ENCODE measurements at places on chromosomes 2 and 18.

DNA sequence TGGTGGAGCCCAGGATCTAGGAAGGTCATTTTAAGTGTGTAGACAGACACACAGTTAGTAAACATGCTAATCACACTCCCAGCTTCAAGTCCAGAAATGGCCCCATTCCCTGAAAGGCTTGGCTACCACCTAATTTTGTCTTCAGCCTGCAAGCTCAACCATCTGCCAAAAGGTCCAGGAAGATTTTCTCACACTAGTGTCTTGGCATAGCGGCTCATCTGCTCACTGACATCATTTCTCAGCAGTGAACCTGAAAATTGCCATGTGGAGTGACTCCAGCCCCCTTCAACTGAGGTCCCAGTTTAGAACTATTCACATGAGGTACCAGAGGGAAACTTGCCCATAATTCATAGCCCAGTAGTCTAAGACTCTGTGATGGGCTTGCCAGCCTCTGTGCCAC is 748.9 kb downstream of the LRP1B start:
- no peak for DNase-seq

DNA sequence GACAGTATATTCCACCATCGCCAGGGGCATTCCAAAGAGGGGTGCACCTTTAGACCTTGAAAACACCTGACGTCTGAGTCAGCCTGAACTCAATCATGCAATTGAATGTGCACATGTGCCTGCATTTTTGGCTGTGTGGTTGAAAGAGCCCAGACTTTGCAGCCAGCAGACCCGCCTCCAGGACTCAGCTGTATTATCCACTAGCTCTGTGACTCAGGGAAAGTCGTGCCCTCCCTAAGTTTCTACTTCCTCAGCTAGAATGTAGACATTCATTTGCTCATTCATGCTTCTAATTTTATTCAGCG is 94.2 kb downstream of the LRRC30 start:
- no peak for DNase-seq

DNA sequence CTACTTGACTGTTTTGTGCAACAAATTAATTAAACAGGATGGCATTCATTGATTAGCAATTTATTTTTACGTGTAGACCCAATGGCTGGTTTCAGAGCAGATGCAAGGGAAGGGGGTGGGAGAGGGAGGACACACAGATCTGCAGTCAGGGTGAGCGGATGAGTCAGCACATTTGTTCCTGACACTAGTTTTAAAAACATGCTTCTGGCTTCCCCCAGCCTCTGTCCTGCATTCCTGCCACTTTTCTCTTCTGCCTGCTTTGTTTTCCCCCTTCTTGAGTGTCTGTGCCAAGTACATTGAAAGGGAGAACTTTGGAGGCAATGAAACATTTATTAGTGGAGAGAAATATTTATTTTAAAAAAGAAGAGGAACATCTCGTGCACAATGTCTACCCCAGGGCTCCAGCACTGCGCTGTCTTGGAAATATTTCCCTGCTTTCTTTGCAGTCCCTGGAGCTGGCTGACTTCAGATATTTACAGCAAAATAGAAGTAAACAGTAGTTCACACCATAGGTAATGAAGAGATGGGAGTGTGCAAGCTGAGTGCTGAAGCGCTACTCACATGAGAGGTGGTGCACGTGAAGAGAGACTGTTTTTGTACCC is 52.2 kb downstream of the NRP2 start:
- no peak for DNase-seq

DNA sequence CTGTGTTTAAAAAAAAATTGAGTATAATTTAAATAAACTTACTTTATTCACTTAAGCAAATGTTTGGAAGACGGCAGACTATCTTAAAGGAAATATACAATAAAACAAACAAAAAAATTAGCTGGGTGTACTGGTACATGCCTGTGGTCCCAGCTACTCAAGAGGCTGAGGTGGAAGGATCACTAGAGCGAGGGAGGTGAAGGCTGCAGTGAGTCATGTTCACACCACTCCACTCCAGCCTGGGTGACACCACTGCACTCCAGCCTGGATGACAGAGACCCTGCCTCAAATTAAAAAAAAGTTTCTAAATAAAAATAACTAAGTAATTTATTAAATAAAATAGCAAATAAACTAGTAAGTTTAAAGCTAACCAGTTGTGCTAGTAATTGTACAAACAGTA is 7.5 kb downstream of the PUM2 start:
- no peak for DNase-seq

DNA sequence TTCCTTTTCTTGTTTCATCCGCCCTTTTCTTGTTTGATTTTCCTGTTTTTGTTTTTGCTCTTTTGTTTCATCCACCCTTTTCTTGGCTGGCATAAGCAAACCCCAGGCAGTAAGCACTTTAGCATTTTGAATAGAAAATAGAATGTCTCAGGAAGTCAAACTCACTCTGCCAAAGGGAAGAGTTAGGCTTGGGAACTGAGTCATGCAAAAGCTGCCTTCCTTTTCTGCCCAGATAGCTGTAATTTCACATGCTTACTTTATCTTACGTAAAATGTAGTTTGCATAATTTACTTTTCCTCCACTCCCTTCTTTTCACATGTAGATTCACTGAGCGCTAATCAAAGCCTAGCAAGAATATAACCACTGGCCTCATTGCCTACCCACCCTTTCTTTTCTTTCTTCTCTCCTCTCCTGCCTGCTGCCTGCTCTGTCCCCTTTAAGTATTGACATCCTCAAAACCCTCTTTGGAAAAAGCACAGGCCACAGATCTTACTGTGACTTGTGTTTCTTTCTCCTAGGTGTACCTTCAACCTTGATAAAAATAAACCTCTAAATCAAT is 48.4 kb downstream of the CNGA3 start:
- DNase-seq: no peak

DNA sequence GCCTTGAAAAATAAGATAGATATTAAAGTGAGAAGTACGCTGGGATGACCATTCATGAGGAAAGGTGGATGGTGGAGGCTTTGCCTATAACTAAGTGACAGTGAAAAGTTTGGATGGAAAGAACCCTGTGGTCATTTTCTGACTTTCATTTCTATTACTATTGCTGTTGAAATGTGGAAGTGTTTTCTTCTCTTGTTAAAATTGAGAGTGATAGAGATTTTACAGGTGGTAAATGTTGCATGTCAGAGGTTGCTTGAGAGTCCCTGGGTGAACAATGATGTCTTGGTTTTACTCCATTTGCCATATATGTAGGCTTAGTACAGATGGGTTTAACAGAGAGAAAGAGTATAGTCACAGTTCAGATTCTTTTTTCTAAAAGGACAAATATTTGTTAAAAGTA is 18.4 kb downstream of the NCOA1 start:
- DNase-seq: no peak

- no peak for DNase-seq
Observed at GRCh38 chr18:35049111-35050027, 8.2 kb downstream of the MAPRE2 start.

DNA sequence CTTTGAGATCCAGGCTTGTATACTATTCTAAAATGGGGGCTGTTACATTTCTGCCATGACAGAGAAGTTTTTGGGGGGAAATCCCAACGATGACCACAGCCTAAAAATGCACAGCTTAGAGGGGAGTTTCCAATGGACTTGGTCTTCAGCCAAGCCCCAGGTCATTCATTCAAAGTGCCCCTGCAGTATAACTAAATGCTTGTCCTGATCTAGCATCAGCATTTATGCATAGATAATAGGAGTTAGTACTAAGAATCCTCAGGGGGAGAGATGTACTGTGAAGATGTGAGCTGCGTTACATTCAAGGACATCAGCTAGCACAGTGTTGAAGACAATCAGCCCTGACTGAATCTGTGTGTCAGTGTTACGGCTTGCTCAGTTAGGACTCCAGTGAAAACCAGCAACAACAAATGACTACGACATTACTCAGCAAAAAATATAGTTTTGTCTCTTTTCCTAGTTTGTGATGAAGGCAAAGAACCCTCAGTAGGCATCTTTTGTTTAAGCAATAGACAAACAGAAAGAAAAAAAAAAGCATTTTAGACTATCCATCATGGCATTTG is 160.9 kb downstream of the ZEB2 start:
- no peak for DNase-seq

- DNase-seq: no peak
Observed at GRCh38 chr2:152617456-152618192, 99.6 kb downstream of the PRPF40A start.

GRCh38 chr2:40499437-40499836 is 47.5 kb upstream of the SLC8A1 start:
- no peak for DNase-seq

DNA sequence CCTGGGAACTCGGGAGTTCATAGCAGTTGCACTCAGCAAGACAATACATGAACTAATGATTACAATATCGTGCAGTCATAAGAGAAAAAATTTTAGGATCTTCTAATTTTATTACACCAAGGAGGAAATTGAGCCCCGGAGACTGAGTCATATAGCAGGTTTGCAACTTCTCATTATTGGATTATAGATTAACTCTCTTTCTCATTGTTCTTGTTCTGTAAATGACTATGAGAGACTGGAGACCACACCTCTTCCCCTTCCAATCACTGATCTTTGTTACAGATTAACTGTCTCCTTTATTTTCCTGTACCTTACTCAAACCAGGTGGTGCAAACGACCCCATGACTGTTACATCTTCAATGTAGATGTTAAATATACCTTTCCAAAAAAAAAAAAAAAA is 435.8 kb upstream of the DDX18 start:
- no peak for DNase-seq

- no peak for DNase-seq
Observed at GRCh38 chr2:88070055-88070454, 2.4 kb downstream of the SMYD1 start.

DNA sequence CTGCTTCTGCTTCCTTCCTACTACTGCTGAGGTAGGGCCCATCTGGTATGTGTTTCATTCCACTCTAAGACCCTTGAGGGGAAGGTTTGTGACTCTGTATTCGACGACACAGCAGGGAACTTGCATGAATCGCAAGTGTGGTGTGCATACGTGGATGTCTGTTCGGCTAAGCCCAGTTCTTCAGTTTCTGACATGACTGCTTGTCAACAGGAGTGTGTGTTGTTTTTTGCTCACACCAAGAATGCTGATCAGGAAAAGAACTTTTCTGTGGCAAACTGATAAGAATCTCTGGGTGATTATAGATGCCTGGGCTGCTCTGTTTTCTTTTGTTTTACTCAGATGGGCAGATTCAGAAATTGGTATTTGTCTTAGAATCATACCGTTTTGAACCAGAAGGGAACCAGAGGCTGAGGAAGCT is 22.0 kb downstream of the TNFRSF11A start:
- no peak for DNase-seq

DNA sequence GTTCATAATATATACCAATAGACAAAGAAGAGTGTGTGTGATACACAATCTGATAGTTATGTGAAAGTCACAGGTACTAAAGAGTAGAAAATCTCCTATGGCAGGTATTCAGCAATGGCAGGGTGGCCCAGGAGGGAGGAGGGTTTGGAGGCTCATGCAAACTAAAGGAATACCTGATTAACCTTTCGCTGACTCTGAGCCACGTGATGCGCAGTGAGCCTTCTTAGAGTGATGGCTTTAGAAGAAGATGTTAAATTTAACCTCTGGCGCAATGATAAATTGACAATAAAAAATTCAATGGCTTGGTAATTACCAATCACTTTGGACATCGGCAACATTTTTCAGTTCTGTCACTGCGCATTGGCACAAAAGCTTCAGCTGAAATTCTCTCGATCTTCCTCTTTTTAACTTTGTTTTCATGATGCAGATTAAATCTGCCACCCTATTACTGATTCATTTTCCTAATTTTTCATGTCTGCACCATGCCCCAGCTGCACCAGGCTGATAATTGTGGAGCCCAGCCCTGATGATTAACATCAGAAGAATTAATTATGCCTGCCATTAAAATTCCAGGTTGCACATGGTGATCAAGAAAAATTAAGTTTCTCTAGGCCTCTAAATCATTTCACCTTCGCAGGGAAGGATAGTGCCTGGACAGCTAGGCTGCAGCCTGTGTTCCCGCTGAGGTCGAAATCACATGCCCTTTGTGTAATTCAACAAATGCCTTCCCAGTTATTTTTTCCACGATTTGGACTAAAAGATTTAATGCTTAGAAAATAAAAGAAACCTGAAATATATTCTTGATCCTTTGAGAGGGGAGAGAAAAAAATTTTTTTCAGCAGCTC is 250.6 kb upstream of the HNRNPA3 start:
- no peak for DNase-seq

DNA sequence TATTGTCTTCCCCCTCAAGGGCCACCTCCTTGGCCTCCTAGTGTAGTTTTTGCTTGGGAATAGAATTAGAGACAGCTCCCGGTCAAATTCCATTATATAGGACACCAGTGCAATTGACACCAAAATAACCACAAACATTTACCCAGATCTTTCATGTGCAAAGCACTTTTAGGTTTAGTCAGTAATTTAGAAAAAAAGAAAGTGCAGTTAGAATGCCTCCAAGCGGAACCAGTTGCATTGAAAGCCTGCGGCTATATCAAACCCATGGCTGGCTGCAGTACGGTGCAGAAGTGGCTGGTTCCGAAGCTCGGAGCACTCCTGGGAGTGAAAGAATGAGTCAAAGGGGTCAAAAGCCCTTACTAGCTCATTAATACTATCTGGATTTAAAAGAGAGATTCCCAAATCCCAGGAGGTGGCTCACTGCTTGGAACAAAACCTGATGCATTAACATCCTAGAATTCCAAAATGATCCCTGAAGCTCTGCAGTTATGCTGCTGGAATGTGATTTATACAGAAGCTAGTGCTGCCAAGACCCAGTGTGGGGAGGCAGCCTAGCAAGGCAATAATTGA is 432.2 kb upstream of the KLHL29 start:
- no peak for DNase-seq

GRCh38 chr2:18218160-18218933 is 339.9 kb downstream of the KCNS3 start:
- DNase-seq: no peak

DNA sequence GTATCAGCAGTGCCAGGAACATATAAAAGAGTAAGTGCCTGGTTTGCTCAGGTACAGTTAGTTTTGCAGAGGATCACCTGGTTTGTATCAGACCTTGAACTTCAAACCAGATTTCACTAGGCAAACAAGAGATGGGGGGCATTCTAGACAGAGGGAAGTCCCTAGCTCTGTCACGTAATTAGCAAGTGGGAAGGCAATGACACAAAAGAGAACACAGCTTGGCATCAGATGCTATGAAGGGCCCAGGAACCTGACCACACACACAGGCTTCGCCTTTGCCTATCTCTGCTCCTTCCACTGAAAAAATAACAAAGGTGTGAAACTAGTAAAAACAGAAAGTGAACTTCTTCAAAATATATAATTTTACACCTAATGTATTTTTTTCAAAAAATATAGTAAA is 62.6 kb downstream of the CERKL start:
- DNase-seq: no peak

DNA sequence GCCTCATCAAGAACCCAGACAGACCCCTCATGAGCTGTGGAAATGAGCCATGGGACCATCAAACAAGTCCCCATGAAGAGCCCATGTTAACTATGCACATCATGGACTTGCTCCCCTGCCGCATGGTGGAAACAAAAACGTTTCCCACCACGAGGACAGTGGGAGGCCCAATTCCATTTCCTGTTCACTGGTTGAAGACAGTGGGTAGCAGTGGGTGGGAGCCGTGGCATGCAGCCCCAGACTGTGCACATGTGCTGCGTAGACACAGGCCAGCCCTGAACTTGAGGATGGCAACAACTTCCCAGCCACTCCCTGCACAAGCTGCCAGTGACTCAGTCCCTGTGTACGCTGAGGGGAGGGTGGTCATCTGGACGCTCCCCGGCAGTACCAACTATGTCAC is 108.4 kb upstream of the LMAN1 start:
- no peak for DNase-seq

GRCh38 chr2:213162516-213163118 is 11.2 kb upstream of the IKZF2 start:
- DNase-seq: no peak

- no peak for DNase-seq
Observed at GRCh38 chr2:164456619-164457018, 164.7 kb downstream of the GRB14 start.
